Stimulated activated CD4-positive, alpha-beta T cell treated with anti-CD3 and anti-CD28 coated beads, TNF-alpha, amount 100 ng/mL, for 1 hour (primary cell): ENCODE measurements at places on chromosomes 4 and X.

DNA sequence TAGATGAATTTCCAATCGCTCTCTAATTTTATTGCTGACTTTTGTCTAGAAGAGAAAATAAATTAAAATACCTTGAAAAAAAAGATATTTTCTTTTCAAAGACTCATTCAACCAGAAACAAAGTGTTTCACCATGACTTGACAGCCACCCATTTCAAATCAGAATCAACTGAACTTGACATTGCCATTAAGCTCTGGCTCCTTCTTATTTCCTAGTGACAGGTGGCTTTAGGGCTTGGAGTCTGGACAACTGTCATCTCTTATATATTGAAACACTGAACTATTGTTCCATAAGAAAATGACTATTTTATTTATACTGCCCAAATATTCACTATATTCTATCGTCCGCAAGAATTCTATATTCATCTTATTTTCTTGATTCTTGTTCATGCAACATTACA lies 229.2 kb downstream of the SLC39A8 start:
- no peak for DNase-seq

DNA sequence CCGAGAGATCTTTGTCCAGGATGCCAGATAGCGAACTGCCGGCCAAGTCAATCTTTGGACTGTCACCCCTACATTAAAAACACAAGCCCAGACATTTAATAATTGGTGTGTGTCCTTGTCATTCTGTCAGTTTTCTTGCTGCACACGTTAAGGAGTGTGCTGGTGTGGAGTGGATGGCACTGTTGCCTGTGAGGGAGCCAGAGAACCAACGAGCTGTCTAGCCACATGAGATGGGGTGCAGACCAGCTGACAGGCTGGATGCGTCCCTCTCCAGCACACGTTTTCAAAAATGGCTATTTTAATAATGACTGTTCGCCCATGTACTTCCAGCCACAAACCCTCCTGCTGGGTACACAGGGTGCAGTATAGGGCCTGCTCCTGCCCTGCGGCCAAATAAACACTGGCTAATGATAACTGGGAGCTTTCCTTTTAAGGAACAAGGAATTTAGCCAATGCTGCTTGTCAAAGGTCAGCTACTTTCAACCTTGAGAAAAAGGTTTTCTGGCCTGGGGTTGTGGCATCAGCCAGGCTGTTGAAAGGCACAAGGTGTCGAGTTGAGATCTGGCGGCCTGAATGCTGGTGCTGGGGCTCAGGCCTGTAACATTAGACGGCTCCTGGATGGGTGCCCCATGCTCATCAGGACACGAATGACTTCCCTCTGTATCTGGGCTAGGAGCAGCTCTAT lies 54.0 kb upstream of the MAP3K15 start:
- no peak for DNase-seq

DNA sequence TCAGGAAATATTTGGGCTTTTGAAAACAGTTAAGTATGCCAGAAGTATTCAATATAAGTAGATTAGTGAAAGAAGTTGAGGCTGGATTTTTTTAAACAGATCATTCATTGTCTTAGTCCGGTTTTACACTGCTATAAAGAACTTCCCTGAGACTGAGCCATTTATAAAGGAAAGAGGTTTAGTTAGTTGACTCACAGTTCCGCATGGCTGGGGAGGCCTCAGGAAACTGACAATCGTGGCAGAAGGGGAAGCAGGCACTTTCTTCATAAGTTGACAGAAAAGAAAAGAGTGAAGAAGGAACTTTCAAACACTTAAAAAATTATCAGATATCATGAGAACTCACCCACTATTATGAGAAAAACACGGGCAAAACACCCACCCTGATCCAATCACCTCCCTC lies 31.1 kb upstream of the CYLC1 start:
- DNase-seq = no peak

DNA sequence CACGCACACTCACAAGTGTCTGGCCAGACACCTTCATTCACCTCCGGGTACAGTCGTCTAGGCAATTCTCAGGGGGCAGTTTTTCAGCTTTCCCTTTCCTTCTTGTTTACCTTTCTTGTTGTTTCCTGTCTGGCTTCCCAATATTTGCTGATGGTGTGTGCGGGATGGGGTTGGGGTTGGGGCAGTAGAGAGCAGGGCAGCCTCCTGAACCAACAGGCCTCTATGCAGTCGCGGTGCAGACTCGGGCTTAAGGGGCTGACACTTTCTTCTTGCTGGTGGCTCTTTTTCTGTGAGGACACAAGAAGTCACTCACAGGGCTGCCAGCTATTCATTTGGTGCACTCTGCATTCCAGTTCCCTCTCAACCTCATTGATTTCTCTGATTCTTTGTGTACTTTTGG lies 56.4 kb downstream of the NBDY start:
- no peak for DNase-seq

GRCh38 chr4:69907151-69907550 lies 23.7 kb upstream of the CSN1S1 start:
- DNase-seq = no peak

- no peak for DNase-seq
These were observed 560.9 kb downstream of the INPP4B start for GRCh38 chr4:142285222-142285583.

DNA sequence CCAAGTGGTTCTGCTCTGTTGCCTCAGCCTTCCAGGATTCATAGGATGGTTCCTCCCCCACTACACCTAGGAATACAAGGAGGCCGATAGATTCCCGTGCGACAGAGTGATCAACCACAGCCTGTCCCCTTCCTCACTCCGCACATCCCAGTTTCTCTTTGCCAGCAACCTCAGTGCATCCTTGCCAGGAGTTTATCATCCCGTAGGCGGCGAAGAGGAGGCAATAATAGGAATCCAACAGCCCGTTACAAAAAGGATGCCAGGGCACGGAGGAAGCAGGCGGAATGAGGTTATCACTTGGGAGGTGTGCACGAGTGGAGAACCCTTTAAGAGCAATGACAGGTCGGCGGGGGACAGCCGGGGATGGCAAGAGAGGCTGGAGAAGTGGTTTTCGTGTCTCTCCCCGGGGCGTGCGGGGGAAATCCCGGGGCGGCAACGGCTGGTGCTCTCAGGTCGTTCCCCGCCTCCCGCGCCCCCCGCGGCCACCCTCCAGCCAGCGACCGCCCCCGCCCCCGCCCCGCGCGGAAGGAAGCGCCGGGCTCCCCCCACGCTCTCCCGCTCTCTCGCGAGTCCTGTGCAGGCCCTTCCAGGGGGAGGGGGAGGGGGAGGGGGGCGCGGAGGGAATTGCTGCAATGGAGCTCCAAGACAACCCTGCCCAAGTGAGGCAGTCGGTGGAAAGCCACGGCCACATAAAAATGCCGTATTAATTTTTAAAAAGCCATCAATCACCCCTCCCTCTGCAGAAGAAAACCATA lies 1.6 kb downstream of the PPP3CA start:
- DNase-seq = peak; percentile 24

- no peak for DNase-seq
These were observed 36.7 kb upstream of the GRXCR1 start for GRCh38 chr4:42855779-42856178.

DNA sequence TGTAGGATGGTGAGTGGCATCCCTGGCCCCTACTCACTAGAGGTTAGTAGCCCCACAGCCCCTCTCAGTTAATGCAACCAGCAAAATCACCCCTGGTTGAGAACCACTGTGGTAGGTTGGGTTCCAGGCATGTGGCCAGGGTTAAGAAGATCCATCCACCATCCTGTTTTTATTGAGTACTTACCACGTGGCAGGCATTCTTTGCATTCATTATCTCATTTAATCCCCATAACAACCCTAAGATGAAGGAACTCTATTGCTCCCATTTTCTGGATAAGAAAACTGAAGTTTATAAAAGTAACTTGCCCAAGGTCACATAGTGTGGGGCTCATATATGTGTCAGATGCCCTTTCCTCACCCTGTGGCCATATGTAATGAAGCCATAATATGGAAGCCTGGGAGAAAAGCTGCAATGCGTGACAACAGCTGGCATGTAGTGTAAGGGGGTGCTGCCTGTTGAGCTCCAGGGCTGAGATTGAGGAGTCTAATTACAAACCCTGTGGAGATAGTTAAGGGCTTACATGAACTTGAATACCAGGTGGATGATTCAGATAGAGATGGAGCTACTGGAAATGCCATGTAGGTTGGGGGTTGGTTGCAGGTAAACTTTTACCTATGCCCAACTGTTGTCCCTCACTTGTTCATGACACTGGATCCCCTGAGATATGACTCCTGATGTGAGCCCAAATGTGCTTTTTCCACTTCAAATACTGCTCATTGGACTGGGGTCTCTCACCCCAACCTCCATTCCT lies 100.2 kb upstream of the PGRMC2 start:
- DNase-seq = no peak

DNA sequence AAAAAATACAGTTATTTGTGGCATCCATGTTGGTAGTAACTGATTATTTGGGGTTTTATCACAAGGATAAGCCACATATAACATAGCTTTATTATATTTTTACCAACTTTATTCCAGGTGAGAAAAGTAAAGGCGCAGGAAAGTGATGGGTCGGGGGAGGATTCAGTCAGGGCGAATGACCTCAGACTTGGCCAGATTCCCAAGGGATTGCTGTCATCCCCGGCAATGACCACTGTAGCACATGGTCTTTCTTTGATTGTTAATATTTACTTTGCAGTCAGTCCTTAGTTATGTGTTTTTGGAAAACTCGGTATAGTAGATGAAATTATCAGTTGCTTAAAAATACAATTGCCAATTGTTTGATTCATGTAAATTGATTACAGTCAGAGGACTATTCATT lies 17.6 kb downstream of the GRIA3 start:
- DNase-seq = no peak

GRCh38 chrX:104435249-104435648 lies 130.8 kb upstream of the IL1RAPL2 start:
- DNase-seq = no peak

- no peak for DNase-seq
These were observed 48.4 kb upstream of the CLNK start for GRCh38 chr4:10732914-10733415.

GRCh38 chrX:82757614-82758013 lies 750.5 kb upstream of the POU3F4 start:
- no peak for DNase-seq

DNA sequence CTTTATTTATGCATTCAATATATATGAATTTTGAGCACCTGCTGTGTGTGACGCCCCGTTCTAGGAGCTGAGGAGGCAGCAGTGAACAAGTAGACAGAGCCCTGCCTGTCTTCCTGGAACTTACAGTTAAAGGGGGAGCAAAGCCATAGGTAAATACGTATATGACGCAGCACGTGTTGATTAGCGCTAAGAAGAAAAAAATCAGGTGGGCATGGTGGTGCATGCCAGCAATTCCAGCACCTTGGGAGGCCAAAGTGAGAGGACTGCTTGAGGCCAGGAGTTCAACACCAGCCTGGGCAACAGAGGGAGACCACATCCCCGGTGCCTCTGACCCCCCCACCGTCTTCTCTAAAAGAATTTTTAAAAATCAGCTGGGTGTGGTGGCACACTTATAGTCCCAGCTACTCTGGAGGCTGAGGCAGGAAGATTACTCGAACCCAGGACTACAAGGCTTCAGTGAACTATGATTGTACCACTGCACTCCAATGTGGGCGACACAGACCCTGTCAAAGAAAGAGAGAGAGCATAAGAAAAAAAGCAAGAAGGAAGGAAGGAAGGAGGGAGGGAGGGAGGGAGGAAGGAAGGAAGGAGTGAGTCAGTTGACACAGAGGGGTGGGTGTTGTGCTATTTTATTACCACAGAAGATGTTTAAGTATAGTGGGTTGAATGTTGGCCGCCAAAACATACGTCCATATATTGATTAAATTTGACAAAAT lies 5.4 kb upstream of the KIAA0232 start:
- no peak for DNase-seq

- no peak for DNase-seq
These were observed 71.6 kb upstream of the MAB21L2 start for GRCh38 chr4:150510176-150510865.

DNA sequence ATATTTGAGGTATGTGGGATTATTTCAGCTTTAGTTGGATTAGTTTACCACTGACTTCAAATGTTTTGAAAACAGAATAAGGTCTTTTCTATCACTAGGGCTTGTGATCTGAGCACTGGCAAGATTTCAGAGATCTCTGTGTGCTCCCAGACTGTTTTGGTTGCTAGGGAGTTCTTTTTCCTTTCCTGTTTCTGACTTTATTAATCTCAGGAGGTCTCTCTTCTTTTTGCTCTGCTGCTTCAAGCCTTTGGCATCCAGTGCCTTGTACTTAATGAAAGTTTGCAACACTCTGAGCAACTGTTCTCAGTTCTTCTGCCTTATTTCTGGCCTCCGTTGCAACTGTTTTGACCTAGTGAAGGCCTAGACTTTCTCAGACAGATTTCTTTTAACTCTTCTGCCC lies 32.1 kb upstream of the PAQR3 start:
- no peak for DNase-seq

- no peak for DNase-seq
These were observed 9.0 kb downstream of the ATP10D start for GRCh38 chr4:47494124-47494430.

DNA sequence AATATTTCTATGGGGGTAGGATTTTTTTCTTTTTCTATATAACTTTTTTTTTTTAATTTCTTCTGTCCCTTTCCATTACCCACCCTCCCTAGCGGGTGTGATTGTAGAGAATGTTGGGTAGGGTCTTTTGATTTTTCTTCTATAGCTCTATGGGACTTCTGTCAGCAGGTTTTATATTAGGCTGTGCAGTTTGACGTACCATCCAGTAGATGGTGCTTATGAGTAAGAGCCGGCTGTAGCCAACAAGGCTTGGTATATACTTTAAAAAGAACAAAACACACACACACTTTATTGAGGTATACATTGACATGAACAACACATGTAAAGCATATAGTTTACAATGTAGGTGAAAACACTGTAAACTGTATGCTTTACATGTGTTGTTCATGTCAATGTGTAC lies 247.9 kb upstream of the POF1B start:
- DNase-seq = no peak

- no peak for DNase-seq
These were observed 336.3 kb upstream of the PITX2 start for GRCh38 chr4:110959041-110959643.

- no peak for DNase-seq
These were observed 23.5 kb upstream of the CT55 start for GRCh38 chrX:135194684-135195083.

GRCh38 chr4:71830497-71831190 lies 46.8 kb upstream of the GC start:
- DNase-seq = no peak

- no peak for DNase-seq
These were observed 39.6 kb downstream of the HTRA3 start for GRCh38 chr4:8308856-8309771.
